ENCODE measurements at places on chromosomes 5 and 9.

DNA sequence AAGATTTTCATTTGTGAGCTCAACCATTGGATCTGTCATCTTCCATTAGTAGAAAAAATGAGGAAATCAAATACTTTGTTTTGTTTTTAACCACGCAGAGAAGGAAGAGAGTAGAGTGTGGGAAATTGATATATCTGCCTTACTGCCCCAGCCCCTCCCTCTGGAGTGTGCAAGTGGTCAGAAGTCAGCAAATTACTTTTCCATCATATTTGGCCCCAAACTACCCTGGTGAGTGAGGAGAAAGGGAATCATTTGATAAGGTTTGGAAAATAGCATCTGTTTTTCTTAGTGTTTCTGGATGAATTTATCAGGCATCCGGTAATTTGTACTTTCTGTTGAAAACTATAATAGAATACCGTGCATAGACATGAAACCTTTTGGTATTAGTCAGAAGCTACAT lies 327.4 kb downstream of the MARCHF11 start:
- no peak for DNase-seq

GRCh38 chr5:79573983-79574890 lies 38.0 kb upstream of the TENT2 start:
- no peak for DNase-seq

GRCh38 chr9:13715430-13715829 lies 435.9 kb upstream of the MPDZ start:
- DNase-seq = no peak

GRCh38 chr9:99626426-99626825 lies 195.3 kb upstream of the NR4A3 start:
- no peak for DNase-seq

- DNase-seq = peak; percentile 24
Observed at GRCh38 chr5:134651531-134651930, 2.9 kb downstream of the SEC24A start.

GRCh38 chr9:117704597-117704996 lies 394 bp downstream of the TLR4 start:
- DNase-seq = no peak

DNA sequence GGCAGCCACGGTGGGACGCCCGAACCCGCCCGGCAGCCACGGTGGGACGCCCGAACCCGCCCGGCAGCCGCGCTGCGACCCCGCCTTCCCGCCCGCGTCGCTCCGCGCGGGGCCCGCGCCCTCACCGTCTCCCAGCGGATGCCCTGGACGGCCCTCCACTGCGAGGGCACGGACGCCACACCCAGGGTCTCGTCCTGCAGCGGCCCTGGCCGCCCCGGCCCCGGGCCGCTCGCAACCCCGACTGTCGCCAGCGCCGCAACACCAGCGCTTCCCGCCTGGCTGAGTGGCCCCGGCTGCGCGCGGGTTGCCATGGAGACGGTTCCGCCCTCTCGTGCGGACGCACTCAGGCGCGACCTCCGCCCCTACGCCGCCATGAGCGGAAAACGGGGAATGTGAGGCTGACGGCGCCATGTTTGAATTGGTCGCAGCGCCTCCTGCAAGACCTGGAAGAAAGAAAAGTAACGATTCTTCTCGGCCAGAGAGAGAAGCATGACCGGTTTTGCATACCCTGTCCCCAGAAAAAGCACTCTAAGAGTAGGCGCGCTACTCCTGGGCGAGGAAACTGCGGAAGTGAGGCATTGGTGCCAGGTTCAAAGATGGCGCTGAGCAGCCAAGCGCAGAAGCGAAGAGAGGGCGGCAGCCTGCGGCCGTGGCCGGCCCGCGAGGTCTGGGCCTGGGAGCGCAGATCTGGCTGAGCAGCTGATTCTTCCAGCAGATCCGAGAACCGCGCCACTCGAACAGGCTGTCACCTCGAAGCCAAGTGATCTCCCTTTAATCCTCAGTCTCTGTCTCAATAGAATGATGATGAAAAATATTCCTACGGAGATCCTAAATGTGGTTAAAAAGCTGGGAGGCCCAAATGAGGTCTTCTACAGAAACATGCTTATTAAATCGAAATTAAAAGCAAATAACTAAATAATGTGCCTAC lies at the start of gene DYNC2I2:
TSS of gene DYNC2I2 (minus strand) at position 432 of the 928 bp plus-strand sequence. CDS start at position 311, 121 bp downstream.
- DNase-seq = peak; percentile 96

DNA sequence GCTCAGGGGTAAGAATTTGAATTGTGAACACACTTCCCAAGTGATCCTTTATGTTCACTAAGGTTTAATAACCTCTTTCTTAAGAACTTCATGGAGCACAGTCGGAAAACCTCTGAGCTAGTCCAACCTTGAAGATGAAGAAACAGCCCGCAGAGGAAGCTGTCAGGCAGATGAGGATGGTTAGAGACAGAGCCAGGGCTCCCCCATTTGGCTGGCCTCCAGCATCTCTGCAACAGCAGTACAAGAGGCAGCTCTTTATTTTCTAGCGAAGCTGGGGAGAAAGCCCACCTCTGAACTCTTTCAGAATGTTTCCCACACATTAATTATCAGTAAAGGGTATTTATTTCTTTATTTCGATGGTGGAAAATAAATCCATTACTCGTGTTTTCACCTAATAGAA lies 350.8 kb downstream of the DMRT2 start:
- no peak for DNase-seq

GRCh38 chr5:138945421-138946240 lies 70.5 kb upstream of the LRRTM2 start:
- no peak for DNase-seq

GRCh38 chr5:150085191-150085912 lies 1.0 kb downstream of the CSF1R start:
- DNase-seq = no peak

DNA sequence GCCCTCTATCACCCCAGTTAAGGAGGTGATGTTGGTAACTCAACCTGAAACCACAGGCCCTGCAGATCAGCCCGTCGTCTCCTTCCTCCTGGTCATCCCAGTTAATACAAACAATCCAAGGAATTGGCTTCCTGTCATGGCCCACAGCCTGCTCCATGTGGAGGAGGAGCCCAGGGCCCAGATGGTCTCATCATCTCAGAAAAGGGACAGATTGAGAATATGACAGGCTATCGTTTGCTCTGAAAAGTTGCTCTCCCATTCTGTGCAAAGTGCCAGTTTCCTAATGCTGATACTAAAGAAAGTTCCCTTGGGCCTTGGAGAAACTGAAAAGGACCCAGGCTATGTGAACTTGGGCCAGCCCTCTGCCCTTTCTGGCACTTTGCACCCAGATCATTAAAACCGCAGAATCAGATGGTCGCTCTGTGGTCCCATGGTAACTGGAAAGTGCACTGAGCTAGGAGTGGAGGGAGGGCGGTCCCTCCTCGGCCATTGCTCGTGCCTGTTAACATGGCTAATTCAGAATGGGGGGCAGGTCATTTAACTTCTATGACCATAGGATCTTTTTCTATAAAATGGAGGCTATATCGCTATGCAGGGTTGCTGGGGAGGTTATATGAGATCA lies 675 bp upstream of the SPAAR start:
- no peak for DNase-seq

DNA sequence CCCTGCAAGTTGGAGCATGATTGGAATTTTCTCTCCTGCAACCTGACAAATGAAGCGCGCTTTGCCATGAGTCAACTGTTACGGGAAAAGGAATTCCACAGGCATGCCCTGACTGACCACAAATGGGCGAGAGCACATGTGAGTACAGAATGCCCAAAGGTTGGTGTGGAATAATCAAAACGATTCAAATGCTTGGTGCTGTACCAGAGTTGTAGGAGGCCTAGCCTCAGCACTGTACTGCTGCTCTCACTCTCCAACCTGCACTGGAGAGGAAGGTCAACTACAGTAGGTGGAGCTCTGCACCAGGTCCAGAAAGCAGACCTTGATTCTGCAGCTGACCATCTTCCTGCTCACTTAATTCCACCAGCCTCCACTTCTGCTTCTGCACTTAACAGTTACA lies 406.9 kb upstream of the ACTBL2 start:
- peak; percentile 73 for DNase-seq

- DNase-seq = no peak
Observed at GRCh38 chr5:41286165-41286564, 72.8 kb upstream of the C6 start.

DNA sequence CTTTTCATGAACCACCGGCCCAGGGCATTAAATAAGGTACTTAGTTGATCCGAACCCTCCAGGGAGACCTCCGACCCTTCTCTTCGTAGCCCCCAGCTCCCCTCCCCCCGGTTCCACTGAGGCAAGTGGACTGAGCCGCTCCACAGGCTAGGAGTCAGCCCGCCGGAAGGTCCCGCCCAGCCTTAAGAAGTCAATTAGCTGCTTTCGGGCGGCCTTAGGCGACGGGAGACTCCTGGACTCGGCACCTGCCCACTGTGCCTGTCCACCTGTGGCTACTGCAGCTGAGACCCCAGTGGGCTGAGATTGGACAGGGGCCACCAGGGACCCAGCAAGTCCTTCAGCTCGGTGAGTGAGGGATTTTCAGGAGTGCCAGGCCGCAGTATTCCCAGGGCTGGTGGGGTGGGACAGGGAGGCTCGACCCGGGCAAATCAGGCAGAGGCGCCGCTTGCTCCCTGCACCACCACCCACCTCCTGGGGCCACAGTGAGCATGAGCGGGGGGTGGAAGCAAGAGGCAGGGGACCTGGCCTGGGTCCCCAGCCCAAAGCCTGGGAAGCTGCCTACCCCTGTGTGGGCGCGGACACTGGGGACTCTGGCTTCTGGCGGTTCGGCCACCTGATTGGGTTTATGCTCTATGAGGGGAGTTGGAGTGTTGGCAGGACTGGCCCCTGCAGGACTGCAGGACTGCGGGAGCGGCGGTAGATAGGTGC lies 39.6 kb upstream of the SPATA31E1 start:
- DNase-seq = no peak

DNA sequence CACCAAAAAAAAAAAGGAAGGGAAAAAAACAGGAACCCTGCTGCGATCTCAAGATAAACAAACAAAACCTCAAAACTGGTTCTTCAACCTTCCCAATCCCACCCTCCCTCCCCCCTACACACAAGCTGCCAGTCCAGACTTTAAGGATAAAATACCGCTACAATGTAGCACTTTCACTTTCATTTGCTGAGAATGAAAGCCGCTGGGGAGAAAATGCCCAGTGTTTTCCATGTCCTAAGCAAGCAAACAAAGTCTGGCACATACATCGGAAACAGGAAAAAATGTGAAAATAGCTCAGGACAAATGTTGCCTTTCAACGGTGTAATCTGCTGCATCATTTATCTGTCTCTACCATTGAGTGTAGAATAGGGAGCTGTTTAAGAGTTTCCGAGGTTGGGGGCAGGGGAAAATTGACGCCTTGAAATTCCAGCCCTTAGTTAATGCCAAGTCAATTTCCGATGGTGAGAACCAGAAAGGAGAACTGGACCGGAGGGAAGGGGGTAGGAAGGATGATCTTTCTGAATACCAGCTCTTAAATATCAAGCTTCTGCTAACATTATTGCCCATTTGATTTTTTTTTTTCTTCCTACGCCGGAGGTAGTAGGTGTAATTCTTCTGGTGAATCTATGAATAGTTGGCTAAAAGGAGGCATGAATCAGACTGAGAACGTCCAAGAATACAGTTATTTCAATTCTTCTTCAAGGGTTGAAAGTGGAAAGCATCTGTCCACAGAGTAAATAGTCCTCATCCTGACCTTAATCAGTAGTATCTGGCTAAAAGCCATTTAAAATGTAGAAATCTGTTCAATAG lies 1.2 kb upstream of the ADAMTS6 start:
- DNase-seq = peak; percentile 80

GRCh38 chr9:136831720-136832104 lies 10.6 kb upstream of the AJM1 start:
- DNase-seq = no peak

DNA sequence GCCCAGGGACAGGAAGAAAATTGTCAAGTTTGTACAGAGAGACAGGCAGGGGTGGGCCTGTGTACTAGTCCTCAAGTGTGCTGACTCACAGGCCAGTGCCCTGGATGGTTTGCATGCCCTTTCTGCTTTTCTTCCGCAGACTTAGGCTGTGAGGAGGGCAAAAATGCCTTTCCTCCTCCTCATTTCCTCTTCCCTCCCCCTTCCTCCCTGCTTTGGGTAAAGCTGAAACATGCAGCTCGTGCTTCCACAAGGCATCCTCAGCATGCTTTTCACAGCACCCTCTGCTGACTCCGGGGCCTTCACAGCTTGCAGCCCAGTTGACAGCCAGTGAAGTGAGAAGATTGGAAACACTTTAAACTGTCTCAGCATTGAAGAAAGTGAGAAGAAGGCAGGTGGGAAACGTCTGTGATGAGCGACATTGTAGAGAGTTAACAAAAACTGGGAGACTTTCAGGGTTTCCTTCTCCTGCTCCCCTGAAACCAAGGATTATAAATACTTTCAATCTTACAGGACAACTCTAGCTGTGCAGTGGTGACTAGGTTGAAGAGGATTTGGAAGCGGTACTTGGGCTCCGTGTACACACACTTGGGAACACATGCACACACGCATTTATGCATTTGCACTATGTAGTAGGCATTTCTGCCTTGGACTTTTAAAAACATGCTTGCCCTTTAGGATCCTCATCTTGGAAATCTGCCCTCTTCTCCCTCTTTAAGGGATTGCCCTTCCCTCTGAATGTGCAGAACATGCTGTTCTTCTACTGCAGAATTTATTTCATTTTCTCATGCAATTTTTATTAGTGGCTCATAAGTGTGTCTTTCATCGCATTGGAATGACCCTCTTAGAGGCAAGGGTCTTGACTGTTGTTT lies 138.8 kb downstream of the GRIA1 start:
- peak; percentile 91 for DNase-seq

- no peak for DNase-seq
Observed at GRCh38 chr9:134069480-134070399, 1.9 kb upstream of the BRD3 start.

DNA sequence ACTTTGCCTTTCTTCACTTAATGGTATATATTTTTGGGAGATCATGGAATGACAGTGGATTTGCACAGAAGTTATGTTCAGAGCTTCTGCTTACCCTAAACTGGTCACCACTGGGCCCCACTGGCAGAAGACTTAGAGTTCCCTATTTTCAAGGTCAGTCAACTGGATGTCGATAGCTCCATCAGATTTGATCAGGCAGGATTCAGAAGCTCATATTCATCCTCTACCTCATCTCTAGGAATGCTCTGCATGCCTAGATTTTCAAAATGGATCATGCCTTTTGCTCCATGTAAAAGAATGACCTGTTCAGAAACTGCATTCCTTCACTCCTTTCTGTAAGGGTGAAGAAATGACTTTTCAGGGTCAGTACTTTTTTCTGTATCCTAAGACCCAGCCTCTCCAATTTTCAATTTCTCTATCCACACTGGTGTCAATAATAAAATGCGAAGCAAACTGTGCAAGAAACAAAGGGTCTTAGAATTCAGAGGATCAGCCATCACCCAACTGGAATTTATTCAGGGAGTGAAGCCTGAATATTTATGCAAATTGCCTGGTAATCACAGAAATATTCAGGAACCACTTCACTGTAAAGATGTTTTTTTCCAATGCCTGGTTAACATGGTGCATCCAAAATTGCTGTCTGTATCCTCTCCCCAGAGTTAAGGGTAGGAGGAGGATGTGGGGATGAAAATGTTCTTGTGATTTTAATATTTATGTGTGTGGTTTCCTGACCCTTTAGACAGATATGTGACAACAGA lies 125.4 kb downstream of the DOCK2 start:
- peak; percentile 24 for DNase-seq

DNA sequence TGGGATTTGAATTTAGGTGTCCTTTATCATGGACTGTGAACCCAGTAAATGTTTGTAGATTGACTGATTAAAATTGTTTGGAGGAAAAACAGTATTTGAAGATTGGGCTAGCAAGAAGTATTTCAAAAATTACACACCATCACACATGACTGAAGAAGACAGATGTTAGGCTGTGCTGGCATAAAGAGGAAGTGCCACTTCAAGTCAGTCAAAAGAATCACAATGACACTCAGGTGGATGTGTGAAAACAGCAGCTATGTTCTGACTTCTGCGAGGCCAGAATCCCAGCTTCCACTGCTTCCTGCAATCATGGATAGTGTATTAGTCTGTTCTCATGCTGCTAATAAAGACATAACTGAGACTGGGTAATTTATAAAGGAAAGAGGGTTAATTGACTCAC lies 393.3 kb downstream of the DMRT2 start:
- DNase-seq = no peak

Data from adipocyte (in vitro differentiated cells).